ACHN (cell line): ENCODE measurements at places on chromosomes 2 and 18.

DNA sequence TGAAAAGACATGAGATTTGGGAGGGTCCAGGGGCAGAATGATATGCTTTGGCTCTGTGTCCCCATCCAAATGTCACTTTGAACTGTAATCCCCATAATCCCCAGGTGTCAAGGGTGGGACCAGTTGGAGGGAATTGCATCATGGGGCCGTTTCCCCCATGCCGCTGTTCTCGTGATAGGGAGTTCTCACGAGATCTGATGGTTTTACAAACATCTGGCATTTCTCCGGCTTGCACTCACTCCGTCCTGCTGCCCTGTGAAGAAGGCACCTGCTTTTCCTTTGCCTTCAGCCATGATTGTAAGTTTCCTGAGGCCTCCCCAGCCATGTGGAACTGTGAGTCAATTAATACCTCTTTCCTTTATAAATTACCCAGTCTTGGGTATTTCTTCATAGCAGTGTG, 51.4 kb downstream of the LPIN1 start:
- DNase-seq, result no peak

DNA sequence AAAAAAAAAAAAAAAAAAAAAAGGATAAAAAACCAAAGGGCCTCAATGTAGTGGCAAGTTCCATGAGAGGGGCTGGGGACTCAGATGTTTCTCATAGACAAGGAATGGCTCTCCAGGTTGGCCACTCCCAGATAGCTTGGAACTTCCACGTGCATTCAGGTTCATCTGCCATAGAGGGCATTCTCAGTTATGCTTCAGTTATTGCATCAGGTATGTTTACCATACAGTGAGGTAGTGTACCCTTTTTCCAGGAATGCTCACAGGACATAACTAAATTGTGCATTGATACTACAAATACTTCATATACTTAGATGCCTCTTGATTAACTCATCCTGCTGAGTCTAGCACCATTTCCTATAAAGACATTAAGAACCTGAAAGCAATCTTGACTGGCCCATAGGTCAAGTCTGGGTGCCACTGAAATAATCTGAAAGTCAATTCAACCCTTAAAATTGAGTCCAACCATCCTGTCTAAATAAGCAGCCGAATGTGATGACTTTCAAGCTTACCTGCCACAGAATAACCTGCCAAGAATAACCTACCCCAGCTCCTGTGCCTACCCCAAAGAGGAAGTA, 14.6 kb upstream of the KLHL23 start:
- DNase-seq, result no peak

DNA sequence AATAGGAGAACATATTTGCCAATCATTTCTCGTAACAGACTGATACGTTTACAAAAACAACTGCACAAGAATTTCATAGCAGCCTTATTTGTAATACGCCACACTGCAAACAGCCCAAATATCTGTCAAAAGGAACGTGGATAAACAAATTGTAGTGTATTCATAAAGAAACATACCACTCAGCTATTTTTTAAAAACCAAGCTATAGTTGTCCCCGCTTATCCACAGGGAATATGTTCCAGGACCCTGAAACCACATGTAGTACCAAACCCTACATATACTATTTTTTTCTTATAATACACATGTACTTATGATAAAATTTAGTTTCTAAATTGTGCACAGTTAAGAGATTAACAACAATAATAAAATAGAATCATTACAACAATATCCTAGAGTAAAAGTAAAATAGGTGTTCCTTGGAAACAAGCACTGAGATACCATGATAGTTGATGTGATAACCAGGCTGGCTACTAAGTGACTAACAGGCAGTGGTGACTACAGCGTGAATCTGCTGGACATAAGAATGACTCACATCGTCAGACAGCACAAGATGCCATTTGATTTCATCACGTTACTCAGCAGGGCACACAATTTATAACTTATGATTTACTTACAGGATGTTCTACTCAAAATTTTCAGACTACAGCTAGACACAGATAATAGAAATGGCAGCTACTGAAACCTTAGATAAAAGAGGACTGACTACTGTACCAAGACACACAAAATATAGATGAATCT, 367.4 kb downstream of the NCKAP5 start:
- DNase-seq, result peak; percentile 95

DNA sequence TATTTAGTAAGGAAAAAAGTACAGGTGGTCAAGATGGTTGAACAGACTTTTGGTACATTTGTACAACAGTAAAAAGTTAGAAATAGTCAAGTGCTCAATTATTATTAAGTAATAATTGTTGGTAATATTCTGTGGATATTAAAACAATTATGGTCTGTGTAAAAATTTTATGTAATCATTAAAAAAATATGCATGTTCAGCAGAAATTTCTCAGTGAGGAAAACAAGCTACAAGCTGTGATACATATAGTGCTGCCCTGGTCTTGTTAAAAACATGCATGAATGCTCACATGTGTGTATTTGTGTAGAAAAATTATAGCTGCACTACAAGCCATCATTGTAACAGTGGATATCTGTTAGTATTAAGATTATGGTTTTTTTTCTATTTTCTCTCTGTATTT, 13.0 kb downstream of the KCNH7 start:
- DNase-seq, result no peak

DNA sequence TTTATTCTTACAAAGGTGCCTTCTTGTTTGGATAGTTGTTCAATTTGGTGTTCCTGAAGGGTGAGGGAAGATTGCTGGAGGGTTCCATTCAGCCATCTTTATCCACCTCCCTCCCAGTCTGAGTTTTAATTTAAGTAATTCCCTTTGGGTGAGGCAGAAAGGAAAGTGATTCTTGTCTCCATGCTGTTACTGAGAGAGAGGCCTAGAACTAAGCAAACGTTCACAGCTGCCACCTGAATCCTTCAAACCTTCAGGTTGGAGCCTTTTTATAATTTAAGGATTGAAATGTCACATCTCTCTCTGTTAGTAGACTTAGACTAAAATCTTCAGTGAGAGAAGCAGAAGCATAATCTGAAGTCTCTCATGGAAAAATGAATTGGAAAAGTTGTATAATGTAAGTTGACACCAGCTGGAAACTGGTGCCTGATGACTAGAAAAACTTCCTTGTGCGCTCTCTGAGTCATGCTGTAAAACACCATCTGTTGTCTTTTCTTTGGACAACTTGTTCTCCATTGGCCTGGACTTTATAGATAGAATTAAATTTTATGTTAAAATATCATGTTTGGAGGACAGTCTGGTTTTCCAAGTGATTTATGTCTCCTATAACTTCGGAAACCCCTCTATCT, 14.6 kb downstream of the STRADB start:
- no peak for DNase-seq

DNA sequence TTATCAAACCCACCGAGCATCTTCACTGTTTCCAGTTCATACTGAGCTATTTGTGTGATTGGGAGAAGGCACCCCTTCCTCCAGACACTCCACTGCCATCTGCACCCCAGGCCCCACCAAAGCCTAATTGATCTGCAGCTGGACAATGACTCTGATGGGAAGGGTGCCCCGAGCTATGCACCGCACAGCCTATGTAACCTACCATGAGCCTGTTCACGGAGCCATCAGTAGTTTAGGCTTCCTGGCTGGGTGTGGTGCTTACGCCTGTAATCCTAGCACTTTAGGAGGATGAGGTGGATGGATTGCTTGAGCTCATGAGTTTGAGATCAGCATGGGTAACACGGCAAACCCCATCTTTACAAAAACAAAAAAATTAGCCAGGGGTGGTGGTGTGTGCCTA, 17.8 kb upstream of the ASAP2 start:
- no peak for DNase-seq

- no peak for DNase-seq
Measured at GRCh38 chr2:74099271-74099670, 48.4 kb downstream of the BOLA3 start.

- DNase-seq, result no peak
Measured at GRCh38 chr2:108924580-108925251, 64.3 kb downstream of the EDAR start.

DNA sequence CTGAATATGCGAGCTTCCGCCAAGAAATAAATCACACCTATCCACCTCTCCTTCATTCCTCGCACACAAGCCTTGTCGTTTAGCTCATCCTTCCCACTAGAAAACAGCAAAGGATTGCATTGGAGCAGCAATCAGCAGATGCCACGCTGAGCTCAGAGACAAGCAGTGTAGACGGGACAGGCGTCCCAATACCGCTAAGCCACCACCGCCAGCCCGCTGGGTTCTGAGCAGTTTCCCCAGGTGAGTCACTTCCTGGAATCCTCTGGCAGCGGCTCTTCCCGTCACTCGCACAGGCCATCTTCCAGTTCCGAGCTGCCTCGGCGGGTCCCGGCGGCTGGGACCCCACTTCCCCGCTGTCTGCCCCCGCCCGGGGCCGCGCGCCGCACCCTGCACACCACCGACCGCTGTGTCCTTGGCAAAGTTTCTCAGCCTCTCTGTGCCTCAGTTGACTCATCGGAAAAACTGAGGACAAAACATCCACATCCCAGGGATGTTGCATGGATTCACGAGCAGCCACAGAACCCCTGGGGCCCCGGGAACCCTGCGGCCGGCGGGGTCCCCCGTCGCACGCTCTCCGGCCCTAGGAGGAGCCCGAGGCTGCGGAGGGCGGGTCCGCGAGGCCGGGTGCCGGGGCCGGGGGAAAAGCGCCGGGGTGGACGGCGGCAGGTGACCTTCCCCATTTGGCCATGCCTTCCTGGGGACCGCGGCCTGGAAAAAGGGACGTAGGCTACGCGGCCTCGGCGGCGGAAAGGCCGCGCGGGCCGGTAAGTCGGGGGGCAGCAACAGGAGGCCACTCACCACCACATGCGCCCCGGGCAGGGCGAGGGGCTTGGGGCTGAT, 573 bp downstream of the KDSR start:
- DNase-seq, result peak; percentile 74

DNA sequence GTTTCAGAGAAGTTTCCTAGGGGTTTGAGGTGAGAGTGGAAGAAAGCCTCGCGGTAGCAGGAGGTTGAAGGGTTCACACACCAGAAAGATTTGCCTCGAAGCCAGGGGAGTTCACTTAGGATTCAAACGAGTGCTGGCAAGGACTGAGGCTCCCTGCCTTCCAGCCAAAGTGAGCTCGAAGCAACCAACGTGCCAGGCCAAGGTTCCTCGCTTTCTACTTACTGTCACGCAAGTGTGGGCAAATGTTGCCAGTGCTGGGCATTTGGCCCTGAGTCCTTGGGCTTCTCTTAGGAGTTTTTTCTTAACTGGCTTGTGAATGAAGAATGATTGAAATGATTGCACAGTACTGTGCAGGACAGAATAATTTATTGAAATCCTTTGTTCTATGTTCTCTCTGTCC, 53.6 kb downstream of the TMEM178A start:
- no peak for DNase-seq

- DNase-seq, result no peak
Measured at GRCh38 chr2:7449298-7449697, 532.1 kb downstream of the RNF144A start.

GRCh38 chr2:7071154-7071553, 153.9 kb downstream of the RNF144A start:
- no peak for DNase-seq

- DNase-seq, result no peak
Measured at GRCh38 chr2:179252423-179252822, 12.2 kb downstream of the SESTD1 start.

GRCh38 chr2:223048519-223048918, 3.5 kb upstream of the KCNE4 start:
- no peak for DNase-seq

DNA sequence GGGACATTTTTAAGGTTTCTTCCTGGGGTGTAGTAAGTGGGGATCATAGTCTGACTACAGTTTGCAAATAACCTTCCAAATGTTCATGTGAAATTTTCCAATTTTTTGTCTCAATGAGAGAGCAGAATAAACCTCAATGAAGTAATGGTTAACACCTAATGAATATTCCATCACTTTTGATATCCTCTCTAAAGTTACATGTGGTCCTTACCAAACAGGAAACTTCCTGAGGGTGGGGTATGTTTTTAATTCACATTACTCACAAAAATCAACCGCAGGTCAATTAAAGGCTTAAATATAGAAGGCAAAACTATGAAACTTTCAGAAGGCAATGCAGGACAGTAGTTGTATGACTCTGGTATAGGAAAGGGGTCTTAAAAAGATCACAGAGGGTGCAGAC, 13.2 kb downstream of the ZNF407 start:
- DNase-seq, result no peak

- DNase-seq, result no peak
Measured at GRCh38 chr2:881204-881918, 69.3 kb upstream of the SNTG2 start.

DNA sequence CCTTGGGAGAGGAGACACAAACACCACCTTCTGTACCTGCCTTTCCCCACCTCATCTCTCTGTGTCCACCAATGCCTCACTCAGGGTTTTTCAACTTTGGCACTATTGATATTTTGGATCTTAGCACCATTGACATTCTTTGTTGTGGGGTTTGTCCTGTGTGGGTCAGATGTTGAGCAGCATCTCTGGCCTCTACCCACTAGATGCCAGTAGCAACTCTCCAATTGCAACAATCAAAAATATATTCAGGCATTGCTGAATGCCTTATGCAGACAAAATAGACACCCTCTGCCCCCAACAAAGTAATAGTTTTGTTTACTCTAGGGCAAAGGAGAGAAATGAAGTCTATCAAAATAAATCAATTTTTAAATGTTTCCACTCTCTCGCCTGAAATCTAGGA, 1384.3 kb upstream of the NXPH2 start:
- no peak for DNase-seq

DNA sequence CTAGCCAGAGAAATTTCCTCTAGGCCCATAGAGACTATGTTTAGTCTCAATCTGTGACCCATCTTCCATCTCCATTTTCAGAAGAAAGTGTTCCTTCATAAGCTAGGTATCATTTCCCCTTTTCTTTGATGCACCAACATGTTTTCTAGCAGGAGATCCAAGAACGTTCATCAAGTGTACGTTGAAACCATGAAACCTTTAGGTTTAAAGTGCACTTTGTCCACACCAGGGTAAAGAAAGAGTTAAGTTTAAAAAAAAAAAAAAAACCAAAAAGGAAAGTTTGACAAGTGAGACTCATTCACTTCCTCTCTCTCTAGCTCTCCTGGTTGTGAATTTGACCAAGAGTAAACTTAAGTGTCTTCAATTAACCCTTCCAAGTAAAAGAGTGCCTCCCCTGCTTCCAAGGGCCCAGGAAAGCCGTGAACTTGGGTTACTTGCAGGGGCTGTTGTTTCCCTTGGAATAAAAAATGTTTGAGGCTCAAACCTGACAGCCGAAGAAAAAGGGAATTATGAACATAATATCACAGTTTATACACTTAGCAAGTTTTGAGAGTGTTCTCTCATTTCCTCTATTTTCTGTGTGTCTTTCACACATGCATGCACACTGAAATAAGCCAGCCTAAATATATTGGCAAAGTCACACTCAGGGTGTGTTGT, 56.7 kb downstream of the LBH start:
- no peak for DNase-seq

- DNase-seq, result no peak
Measured at GRCh38 chr18:64091526-64091925, 57.4 kb downstream of the LINC00305 start.

- DNase-seq, result peak; percentile 45
Measured at GRCh38 chr2:10297959-10298531, 4.7 kb upstream of the HPCAL1 start.

GRCh38 chr2:52414561-52415295, 1352.9 kb upstream of the CHAC2 start:
- no peak for DNase-seq

- DNase-seq, result no peak
Measured at GRCh38 chr2:132429941-132430573, 13.5 kb downstream of the GPR39 start.

- DNase-seq, result no peak
Measured at GRCh38 chr2:19990416-19990728, 467 bp upstream of the WDR35 start.
